Activated CD4-positive, alpha-beta T cell treated with anti-CD3 and anti-CD28 coated beads, Interleukin-2, amount 10 ng/mL, durations not matched to agents 7 days and 5 days (primary cell): ENCODE measurements at places on chromosomes 13 and 19.

- H3K27me3 ChIP-seq, result peaks cover 2% of the 10 kb centered on the region
- H3K4me3 ChIP-seq, result no peak overlapping the region
- DNase-seq, result no peak
- H3K27ac ChIP-seq, result no peak overlapping the region
Measured at GRCh38 chr13:29162638-29163235, 342.6 kb downstream of the MTUS2 start.

GRCh38 chr19:51931921-51932320 lies 4.6 kb downstream of the ZNF613 start:
- H3K27me3 ChIP-seq, result no peaks in the 10 kb centered on the region
- peaks cover 89% of the 10 kb centered on the region for H3K36me3 ChIP-seq
- H3K27ac ChIP-seq, result no peak overlapping the region
- H3K4me1 ChIP-seq, result peaks cover 25% of the 10 kb centered on the region

DNA sequence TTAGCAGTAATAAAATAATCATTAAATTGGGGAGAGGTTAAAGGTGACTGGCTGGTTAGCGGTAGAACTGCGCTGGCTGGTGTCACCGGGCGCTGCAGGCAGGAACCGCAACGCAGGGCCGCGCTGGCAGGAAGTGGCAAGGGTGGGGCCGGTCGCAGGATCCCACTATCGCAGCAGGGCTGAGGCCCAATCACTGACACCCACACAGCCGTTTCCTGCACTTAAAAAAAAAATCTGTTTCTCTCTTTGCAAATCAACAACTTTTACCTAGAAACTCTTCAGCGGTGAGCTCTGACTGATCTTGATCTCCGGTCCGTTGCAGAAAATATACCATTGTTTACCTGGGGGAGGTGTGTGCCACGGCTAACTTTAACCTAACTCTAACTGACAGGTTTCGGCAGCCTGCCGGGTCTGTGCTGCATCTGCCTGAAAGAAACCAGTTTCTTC lies 46.9 kb downstream of the KLF2 start:
- no peaks in the 10 kb centered on the region for H3K27me3 ChIP-seq
- peaks cover 45% of the 10 kb centered on the region for H3K4me1 ChIP-seq
- peak; percentile 94 for DNase-seq
- no peak overlapping the region for H3K27ac ChIP-seq

DNA sequence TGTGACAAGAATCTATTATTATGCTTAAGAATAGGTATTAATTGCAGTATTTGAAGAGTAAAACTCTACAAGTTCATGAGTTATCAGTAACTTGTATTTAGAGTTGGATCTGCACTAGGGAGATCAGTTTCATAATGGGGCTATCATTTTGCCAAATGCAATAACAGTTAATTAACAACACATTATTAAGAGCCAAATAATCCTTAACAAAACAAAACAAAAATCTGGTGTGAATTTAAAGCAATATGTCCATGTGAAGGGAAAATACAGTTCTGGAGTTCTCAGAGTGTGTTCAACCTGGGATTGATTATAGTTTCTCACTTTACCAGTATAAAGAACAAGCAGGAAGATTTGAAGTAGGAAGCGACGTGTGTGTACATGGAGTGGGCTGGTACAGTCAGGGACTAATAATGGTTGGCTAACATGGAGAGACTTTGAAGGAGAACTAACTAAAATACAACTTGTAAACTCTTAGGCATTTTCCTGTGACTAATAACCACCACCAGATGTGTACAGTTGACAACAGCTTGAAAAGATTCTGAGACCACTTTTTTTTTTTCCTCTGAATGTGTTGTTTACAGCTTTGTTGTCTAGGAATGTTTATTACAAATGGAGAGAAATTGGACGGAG lies 58.5 kb downstream of the POSTN start:
- H3K4me1 ChIP-seq, result no peaks in the 10 kb centered on the region
- H3K4me3 ChIP-seq, result no peak overlapping the region
- H3K27me3 ChIP-seq, result no peaks in the 10 kb centered on the region
- DNase-seq, result no peak
- H3K27ac ChIP-seq, result no peak overlapping the region

DNA sequence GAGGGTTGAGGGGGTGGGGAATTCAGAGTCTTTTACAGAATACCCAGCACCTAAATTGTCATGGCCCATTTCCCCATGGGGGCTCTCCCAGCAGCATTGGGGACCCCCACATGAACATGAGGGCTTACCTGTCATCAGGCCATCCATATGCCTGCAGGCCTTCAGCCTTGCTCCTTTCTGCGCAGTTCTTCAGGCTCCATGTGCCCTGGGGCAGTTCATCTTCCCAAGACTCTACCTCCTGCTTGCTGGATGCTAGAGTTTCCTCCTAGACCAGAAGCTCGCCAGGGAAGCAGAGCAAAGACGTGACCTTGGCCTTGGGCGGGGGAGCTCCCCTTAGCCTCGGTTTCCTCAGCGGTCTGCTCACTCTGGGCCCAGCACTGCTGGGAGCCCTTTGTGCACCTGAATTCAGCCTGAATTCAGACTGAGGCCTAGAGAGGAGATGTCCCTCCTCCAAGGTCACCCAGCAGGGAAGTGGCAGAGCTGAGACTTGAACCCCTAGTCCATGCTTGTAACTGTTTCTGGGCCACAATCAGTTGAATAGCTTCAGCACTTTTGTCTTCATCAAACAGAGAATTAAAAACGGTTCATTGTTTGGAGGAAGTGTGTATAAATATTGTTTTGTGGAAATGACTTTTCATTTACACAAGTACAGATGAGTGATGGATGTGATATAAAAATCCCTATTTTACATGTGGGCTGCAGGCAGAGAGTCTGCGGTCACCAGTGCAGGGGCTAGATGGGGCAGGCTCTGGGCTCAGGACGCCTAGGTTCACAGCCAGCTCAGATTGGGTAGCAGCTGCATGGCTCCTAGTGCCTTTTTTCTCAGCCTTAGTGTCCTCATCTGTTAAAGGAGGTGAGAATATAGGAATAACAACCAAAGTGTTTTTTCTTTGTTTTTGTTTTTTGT lies 9.5 kb downstream of the PPP5C start:
- DNase-seq, result no peak
- H3K27me3 ChIP-seq, result no peaks in the 10 kb centered on the region
- peaks cover 47% of the 10 kb centered on the region for H3K36me3 ChIP-seq
- no peak overlapping the region for H3K27ac ChIP-seq
- H3K4me3 ChIP-seq, result no peak overlapping the region

DNA sequence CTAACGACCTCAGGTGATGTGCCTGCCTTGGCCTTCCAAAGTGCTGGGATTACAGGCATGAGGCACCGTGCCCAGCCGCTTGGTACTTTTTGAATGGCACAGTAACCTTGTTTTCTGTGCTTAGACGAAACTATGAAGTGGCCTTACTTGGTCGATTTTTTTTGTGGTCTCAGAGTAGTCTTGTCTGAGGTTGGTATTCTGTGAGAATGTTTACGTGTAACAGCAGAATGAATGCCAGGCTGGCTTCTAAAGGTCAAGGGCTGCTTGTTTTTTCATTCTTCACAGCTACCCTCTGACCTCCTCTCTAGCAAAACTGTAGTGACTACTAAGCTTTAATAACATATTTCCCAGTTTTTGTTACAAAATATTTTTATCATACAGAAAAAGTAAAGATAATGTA lies 313.3 kb downstream of the GPC6 start:
- no peak for DNase-seq
- H3K4me3 ChIP-seq, result no peak overlapping the region
- no peaks in the 10 kb centered on the region for H3K4me1 ChIP-seq
- no peak overlapping the region for H3K27ac ChIP-seq
